ENCODE measurements at places on chromosomes 1 and 21.

DNA sequence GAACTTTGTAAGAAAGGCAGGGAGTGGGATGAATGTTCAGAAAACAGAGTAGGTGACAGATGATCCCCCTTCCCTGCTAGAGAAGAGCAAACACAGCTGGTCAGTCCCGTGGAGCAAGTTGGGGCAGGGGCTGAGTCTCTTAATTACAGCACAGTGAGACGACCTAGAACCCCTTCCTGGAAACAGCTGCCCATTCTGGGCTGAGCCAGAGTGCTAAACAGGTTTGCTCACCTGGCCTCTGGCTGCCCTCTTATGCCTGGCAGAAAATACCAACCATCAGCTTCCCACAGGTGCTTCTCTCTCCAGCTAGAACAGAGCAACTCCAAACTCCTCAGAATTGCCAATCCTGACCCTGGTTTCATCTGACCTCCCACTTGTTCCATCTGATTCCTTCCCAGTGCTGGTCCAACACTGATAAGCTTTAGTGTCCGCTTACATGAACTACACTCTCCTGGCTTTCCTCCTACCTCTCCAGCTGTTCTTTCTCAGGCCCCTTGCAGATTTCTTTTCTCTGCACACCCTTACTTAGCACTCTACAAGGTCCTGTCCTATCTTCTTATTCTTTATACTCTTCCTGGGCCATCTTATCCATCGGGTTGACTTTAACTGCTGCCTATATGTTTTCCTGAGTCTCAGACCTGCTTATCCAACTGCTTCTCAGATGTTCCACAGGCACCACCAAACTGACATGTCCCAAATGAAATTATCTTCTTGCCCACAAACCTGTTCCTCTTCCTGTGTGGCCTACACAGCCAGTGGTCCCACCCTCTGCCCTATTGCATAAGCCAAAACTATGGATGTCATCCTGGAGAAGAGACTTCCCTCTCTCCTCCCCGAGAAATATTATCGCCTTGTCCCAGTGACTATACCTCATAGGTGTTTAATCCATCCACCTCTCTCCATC, 22.6 kb upstream of the COL9A2 start:
- no peak overlapping the region for H3K4me3 ChIP-seq
- DNase-seq = no peak
- H3K27ac ChIP-seq = no peak overlapping the region
- no peaks in the 10 kb centered on the region for H3K36me3 ChIP-seq
- H3K27me3 ChIP-seq = no peaks in the 10 kb centered on the region
- H3K4me1 ChIP-seq = peaks cover 10% of the 10 kb centered on the region

DNA sequence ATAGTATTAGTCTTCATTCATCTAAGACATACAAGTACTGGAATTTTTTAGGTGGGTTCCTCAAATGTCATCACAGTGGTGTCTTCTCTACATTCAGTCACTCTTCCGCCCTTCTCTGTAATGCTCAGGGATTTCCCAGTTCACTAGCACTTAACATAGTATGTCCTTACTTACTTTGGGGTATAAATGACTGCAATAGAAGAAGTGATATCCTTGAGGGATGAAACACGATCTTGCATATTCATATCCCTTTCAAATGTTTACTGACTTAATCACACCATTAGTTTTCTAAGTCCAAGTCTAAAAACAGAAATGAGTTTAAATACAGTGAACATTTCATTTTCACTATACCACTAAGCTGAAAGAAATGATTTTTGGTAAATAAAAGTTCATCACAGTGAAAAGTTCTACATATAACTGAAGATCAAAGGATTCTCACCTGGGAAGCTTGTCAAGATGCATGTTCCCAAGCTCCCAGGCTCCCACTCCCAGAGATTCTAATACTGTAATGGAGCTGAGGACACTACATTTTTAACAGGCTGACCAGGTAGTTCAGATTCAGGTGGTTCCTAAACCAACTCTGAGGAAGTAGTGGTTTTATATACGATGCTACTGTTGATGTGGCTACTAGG, 29.7 kb downstream of the MRPL39 start:
- H3K27me3 ChIP-seq = no peaks in the 10 kb centered on the region
- no peaks in the 10 kb centered on the region for H3K36me3 ChIP-seq
- H3K4me1 ChIP-seq = no peaks in the 10 kb centered on the region
- H3K4me3 ChIP-seq = no peak overlapping the region
- no peak for DNase-seq
- H3K27ac ChIP-seq = no peak overlapping the region

DNA sequence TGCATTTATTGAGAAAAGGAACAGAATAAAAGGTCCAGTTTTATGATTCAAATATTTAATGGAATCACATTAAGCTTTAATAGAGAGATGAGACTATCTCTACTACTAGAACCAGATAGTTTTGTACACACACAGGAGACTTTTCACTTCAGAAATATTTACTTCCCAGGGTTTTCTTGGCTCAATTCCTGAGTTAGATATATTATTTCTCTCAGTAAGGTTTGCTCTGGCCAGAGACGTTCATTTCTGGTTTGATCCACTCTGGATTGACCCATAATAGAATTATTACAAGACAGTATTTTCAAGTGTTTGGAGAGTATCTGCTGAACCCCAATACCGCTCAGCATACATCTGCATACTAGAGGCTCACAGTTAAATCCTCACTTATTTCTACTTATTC, 1.3 kb upstream of the RCOR3 start:
- peak overlapping the region; percentile 100 for H3K4me3 ChIP-seq
- H3K27ac ChIP-seq = peak overlapping the region; percentile 97
- no peaks in the 10 kb centered on the region for H3K27me3 ChIP-seq

GRCh38 chr1:78627321-78627720, 7.1 kb downstream of the IFI44L start:
- no peaks in the 10 kb centered on the region for H3K27me3 ChIP-seq
- no peak overlapping the region for H3K4me3 ChIP-seq
- no peaks in the 10 kb centered on the region for H3K36me3 ChIP-seq
- H3K27ac ChIP-seq = no peak overlapping the region
- no peaks in the 10 kb centered on the region for H3K4me1 ChIP-seq
- no peak for DNase-seq

GRCh38 chr1:246572785-246573184, 6.5 kb downstream of the CNST start:
- no peaks in the 10 kb centered on the region for H3K27me3 ChIP-seq
- H3K27ac ChIP-seq = no peak overlapping the region
- no peaks in the 10 kb centered on the region for H3K36me3 ChIP-seq
- H3K4me1 ChIP-seq = peaks cover 16% of the 10 kb centered on the region
- H3K4me3 ChIP-seq = no peak overlapping the region
- DNase-seq = no peak

- no peak for DNase-seq
- H3K36me3 ChIP-seq = no peaks in the 10 kb centered on the region
- H3K4me1 ChIP-seq = no peaks in the 10 kb centered on the region
- H3K27ac ChIP-seq = no peak overlapping the region
- no peak overlapping the region for H3K4me3 ChIP-seq
Measured at GRCh38 chr1:198337886-198338285, 181.1 kb downstream of the NEK7 start.

GRCh38 chr1:113118266-113118665, 45.3 kb downstream of the LRIG2 start:
- no peak overlapping the region for H3K27ac ChIP-seq
- H3K27me3 ChIP-seq = no peaks in the 10 kb centered on the region
- H3K4me3 ChIP-seq = no peak overlapping the region
- H3K4me1 ChIP-seq = no peaks in the 10 kb centered on the region
- H3K36me3 ChIP-seq = peaks cover 10% of the 10 kb centered on the region

- no peaks in the 10 kb centered on the region for H3K36me3 ChIP-seq
- H3K4me3 ChIP-seq = no peak overlapping the region
Measured at GRCh38 chr1:101474039-101474665, 237.3 kb downstream of the S1PR1 start.

GRCh38 chr1:107451715-107452114, 310.9 kb downstream of the NTNG1 start:
- no peaks in the 10 kb centered on the region for H3K27me3 ChIP-seq
- no peak for DNase-seq
- no peak overlapping the region for H3K27ac ChIP-seq
- H3K4me1 ChIP-seq = no peaks in the 10 kb centered on the region

GRCh38 chr1:81989524-81989923, 188.8 kb downstream of the ADGRL2 start:
- no peak for DNase-seq
- H3K4me3 ChIP-seq = no peak overlapping the region
- H3K27me3 ChIP-seq = no peaks in the 10 kb centered on the region

DNA sequence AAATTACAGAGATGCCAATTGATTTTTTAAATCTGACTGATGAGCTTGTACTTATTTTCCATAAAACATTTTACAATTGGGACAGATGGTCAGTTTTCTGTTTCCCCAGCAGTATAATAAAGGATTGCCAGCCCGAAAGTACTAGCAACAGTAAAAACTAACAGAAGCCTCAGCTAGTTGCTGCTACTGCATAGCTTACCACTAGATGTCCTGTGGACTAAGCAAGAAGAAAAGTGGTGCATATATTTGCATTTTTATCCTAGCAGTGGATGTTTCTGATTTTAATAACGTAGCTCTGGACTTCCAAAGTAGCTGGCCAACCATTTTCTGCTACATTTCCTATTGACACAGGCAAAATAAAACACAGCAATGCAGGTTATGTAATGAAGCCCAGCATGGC, 241.5 kb downstream of the BARHL2 start:
- H3K27me3 ChIP-seq = no peaks in the 10 kb centered on the region
- H3K36me3 ChIP-seq = no peaks in the 10 kb centered on the region
- no peak for DNase-seq
- no peak overlapping the region for H3K4me3 ChIP-seq
- no peak overlapping the region for H3K27ac ChIP-seq
- no peaks in the 10 kb centered on the region for H3K4me1 ChIP-seq

DNA sequence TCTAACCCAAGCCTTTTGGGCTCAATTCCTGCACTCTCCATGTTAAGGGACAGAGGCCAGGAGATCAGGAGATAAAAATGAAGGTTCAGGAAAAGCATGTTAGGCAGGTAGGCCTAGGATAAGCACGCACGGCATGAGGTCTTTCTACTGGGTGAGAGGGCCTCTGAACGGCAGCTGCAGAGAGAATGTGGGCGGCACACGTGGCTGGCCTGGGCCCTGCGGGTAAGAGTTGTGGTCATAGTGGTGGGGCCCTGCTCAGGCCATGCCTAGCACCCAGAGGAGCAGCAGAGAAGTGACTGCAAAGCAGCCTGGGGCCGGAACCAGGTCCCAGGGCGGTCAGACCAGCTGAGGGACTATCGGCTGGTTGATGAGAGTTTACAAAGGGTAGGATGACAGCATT, 7.5 kb upstream of the FOXO6 start:
- no peak for DNase-seq
- no peaks in the 10 kb centered on the region for H3K36me3 ChIP-seq
- H3K4me3 ChIP-seq = no peak overlapping the region
- H3K27ac ChIP-seq = no peak overlapping the region

- no peaks in the 10 kb centered on the region for H3K4me1 ChIP-seq
- no peaks in the 10 kb centered on the region for H3K27me3 ChIP-seq
- DNase-seq = no peak
Measured at GRCh38 chr1:67342076-67342890, 34.6 kb downstream of the IL12RB2 start.

DNA sequence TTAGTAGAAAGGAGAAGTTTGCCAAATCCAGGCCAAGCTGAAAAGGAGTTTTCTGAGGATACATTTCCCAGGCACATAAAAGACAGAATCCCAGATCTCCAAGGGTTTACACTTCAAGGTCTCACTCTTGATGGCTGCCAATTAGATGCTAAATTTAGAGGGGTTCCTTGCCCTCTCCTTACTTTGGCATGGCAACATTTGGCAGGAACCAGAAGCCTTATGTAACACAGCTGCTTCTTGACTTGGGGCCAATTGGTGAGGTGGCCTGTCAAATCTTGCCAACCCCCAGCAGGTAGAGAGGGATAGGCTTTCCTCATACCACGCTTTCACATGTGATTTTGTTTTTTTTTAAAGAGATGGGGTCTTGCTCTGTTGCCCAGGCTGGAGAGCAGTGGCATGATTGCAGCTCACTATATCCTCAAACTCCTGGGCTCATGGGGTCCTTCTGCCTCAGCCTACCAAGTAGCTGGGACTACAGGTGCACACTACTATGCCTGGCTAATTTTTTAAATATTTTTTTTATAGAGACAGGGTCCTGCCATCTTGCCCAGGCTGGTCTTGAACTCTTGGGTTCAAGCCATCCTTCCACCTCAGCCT, 25.2 kb upstream of the NKAIN1 start:
- H3K4me1 ChIP-seq = peaks cover 9% of the 10 kb centered on the region
- DNase-seq = peak; percentile 74
- peaks cover 24% of the 10 kb centered on the region for H3K36me3 ChIP-seq
- no peaks in the 10 kb centered on the region for H3K27me3 ChIP-seq

- no peaks in the 10 kb centered on the region for H3K4me1 ChIP-seq
- H3K4me3 ChIP-seq = no peak overlapping the region
- no peak for DNase-seq
- H3K27ac ChIP-seq = no peak overlapping the region
Measured at GRCh38 chr1:94056171-94056570, 64.8 kb downstream of the ABCA4 start.

DNA sequence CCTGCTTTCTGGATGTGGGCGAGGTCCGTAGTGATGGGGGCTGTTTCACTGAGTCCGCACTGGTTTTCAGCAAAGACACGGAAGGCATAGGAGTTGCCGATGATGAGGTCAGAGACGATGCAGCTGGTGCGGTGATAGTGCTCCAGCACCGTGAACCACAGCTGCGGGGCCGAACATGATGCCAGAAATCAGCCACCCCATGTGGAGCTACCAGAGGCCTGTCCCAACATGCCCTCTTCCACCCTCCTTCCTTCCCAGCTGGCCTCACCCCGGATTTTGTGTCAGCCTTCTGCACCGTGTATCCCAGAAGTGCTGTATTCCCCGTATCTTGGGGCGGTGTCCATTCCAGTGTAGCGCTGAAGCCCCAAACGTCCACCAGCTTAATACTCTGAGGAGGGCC, 10.0 kb downstream of the MYBPHL start:
- no peaks in the 10 kb centered on the region for H3K27me3 ChIP-seq
- H3K4me3 ChIP-seq = no peak overlapping the region
- no peak overlapping the region for H3K27ac ChIP-seq
- H3K4me1 ChIP-seq = peaks cover 15% of the 10 kb centered on the region
- no peaks in the 10 kb centered on the region for H3K36me3 ChIP-seq

DNA sequence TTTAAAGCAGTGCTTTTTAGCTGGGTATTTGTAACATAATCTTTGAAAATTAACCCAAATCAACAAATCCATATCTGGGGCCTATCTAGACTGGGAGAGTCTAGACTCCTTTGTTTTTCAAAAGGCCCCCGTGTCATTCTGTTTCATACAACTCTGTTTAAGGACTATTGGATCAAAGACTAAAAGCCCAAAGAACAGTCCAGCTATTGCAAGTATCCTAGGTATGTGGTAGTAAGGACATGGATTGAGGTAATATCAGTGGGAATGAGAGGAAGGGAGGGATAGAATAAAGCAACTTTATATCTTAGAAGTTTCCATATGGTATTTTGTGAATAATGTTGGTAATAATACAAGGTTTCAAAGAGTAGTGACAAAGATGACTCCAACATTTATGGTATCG, 18.2 kb downstream of the KIF1B start:
- DNase-seq = no peak
- H3K36me3 ChIP-seq = no peaks in the 10 kb centered on the region
- peaks cover 17% of the 10 kb centered on the region for H3K4me1 ChIP-seq
- H3K27ac ChIP-seq = no peak overlapping the region

GRCh38 chr1:223500560-223501425, 107.6 kb downstream of the CCDC185 start:
- DNase-seq = peak; percentile 13
- H3K27ac ChIP-seq = no peak overlapping the region
- no peaks in the 10 kb centered on the region for H3K36me3 ChIP-seq
- H3K4me1 ChIP-seq = no peaks in the 10 kb centered on the region
- H3K27me3 ChIP-seq = no peaks in the 10 kb centered on the region

GRCh38 chr1:221701570-221702186, 40.2 kb downstream of the DUSP10 start:
- peaks cover 8% of the 10 kb centered on the region for H3K36me3 ChIP-seq
- no peaks in the 10 kb centered on the region for H3K27me3 ChIP-seq
- no peak overlapping the region for H3K27ac ChIP-seq
- no peak for DNase-seq

Measured in body of pancreas (tissue), 4 donors.